ENCODE measurements at places on chromosomes 12 and 14.

DNA sequence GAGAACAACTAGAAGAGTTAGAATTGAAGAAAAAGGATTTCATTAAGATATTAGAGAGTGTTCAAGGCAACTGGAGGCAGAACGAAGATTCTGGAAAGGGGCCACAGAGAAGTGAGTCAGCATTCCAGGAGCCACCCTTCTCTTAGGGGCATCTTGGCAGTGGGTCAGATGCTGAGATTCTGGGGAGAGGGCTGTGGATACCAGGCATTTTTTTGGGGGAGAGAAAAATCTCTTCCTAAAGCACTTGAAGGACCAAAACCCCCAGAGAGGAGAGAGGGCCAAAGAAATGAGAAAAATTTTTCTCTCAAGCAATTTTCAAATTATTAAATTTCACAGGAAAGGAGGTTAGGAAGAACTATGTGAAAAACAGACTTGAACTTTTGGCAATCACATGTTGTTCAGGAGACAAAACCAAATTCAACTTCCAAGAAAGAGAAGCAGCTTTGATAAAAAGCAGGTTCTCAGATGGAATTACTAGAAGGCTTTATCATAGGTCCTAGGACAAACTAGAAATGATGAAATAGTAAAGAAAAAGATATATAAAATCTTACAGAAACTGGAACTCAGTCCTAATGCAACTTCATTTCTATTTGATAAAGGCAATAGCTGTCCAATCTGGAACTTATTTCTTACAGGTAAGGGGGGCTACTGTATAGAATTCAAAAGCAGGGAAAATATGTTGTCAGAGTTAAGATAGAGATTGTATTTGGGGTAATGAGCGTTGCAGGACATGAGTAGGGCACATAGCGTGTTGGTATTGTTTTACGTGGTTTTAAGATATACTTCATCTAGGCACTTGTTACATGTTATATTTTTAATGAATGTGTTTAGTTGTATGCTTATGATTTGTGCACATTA is 1.1 kb upstream of the CLEC2D start:
- no peak for DNase-seq

- DNase-seq, result no peak
These were observed 74.1 kb downstream of the MIA2 start for GRCh38 chr14:39307815-39308214.

DNA sequence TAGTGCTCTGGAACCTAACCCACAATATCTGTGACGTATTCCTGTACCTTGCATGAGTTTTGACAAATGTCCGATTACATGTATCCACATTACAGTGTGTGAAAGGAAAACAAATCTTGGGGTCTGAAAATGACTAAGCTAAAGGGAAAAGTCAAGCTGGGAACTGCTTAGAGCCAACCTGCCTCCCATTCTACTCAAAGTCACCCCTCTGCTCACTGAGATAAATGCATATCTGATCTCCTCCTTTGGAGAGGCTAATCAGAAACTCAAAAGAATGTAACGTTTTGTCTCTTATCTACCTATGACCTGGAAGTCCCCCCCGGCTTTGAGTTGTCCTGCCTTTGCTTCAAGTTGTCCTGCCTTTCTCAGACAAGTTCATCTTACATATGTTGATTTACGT is 34.0 kb upstream of the KIF21A start:
- no peak for DNase-seq

DNA sequence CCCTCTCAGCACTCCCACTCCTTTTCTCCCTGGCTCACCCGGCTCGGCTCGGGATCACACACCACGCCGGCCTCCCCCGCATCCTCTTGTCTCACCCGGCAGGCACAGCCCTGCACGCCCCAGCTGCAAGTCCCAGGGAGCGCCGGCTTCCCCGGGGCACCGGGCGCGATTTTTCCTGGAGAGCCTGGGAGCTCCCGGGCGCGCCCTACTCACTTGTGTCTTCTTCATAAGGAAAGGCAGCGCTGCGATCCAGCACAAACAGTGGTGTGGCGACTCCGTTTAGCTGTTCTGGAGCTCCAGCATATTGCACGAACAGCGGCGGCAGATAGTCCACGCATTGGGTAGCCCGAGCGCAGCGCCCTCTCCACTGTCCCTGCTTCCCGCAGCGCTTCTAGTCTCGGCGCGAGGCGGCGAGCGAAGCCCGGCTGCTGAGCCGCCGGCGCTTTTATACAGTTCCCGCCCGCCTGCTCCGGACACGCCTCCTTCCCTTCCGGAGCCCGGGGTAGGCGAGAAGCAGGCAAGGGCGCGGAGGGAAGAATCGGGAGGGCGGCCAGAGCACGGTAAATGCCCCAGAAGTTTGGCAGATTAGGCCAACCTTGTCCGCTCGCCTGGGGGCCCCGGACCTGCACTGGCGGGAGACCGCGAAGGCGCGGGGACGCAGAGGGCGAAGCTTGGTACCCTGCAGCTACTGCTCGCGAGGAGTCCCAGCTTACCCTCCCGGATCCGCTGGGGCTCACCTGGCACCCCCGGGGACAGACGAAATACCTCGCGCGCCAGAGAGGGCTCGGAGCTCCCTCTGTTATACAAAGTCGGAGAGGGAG is at the start of gene KITLG:
TSS of gene KITLG (minus strand) at position 421 of the 821 bp plus-strand sequence. CDS start at position 228, 193 bp downstream.
- peak; percentile 1 for DNase-seq

- DNase-seq, result no peak
These were observed 243.0 kb upstream of the PDE3A start for GRCh38 chr12:20125276-20125798.

DNA sequence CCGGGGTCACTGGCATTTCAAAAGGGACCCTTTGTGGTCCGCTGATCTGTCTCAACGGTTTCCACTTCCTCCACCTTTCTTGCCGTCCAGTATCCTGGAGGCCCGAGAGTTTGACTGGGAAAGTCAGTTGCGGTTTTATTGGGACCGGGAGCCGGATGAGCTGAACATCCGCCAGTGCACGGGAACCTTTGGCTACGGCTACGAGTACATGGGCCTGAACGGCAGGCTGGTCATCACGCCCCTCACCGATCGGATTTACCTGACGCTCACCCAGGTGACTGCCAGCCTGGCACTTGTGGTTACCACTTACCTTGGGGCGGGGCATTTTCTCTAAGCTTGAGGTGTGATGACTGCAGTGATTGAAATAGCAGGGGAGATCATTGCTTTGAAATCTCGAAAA is 83.8 kb downstream of the DNAH10 start:
- DNase-seq, result no peak

- DNase-seq, result no peak
These were observed 316.7 kb upstream of the KITLG start for GRCh38 chr12:88896958-88897357.

GRCh38 chr12:94689002-94689645 is 38.8 kb upstream of the TMCC3 start:
- DNase-seq, result no peak

- DNase-seq, result no peak
These were observed 416 bp downstream of the GALNT8 start for GRCh38 chr12:4720637-4720995.

DNA sequence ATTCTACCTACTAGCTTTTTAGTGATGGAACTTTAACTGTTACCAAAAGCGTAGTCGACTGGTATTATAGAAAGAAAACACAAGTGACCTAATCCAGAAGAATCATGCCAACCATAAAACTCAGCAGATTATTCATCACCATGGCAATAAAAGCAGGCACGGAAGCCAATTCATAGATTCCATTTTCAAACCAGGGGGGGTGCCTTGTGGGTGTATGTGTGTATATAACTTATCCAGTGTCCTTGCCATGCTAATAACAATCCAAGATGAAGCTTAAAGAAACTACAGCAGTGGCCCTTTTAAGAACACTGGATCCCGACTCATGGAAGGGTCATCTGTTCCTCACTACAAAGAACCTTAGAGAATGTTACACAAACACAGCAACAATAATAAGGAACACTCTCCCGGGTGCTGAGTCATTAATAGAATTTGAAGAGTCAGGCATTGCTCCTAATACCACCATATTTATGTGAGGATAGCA is 61.0 kb downstream of the EPS8 start:
- DNase-seq, result no peak

DNA sequence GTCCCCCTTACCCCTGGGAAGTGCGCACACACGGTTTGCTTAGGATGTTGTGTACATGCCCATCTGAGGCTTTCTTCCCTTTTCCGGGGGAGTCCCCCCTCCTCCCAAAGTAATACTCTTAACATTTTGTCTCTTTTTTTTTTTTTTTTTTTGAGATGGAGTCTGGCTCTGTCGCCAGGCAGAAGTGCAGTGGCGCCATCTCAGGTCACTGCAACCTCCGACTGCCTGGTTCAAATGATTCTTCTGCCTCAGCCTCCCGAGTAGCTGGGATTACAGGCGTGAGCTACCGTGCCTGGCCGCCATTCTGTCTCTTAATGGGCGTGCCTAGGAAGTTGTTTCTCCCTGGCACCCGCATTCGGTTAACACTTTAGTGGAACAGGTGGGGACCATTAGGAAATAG is 4.5 kb upstream of the GMFB start:
- no peak for DNase-seq

GRCh38 chr14:58702441-58703160 is 64.8 kb downstream of the DACT1 start:
- no peak for DNase-seq

- no peak for DNase-seq
These were observed 174.6 kb downstream of the STXBP6 start for GRCh38 chr14:24875203-24875838.

- no peak for DNase-seq
These were observed 22.3 kb upstream of the PLEKHH1 start for GRCh38 chr14:67510836-67511235.

- DNase-seq, result no peak
These were observed 91.6 kb downstream of the DHRS2 start for GRCh38 chr14:23727566-23728335.

- no peak for DNase-seq
These were observed 102.8 kb upstream of the COCH start for GRCh38 chr14:30771595-30771994.

- no peak for DNase-seq
These were observed 21.6 kb upstream of the CNOT2 start for GRCh38 chr12:70221626-70222025.

- peak; percentile 35 for DNase-seq
These were observed 17.7 kb downstream of the RIN3 start for GRCh38 chr14:92531106-92531873.

GRCh38 chr12:117069926-117070900 is 29.0 kb downstream of the TESC start:
- DNase-seq, result no peak

GRCh38 chr12:76024102-76024781 is 7.3 kb downstream of the PHLDA1 start:
- no peak for DNase-seq

DNA sequence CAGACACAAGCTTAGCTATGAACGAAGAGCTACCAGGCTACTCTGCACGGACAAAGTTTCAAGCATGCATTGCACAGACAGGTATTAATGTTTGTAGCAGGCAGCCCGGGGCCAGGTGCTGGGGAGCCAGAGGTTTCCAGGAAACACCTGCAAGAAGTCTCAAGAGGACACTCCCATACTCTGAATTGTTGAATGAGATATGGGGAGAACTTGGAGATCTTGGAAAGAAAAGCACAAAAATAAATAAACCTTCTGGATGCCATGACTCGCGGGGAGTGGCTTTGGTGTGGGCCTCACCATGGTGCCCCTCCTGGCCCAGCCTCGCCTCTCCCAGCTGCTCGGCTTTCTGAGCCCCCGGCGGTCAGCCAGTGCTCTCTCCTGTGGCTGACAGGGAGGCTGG is 186.8 kb downstream of the TTC7B start:
- no peak for DNase-seq

DNA sequence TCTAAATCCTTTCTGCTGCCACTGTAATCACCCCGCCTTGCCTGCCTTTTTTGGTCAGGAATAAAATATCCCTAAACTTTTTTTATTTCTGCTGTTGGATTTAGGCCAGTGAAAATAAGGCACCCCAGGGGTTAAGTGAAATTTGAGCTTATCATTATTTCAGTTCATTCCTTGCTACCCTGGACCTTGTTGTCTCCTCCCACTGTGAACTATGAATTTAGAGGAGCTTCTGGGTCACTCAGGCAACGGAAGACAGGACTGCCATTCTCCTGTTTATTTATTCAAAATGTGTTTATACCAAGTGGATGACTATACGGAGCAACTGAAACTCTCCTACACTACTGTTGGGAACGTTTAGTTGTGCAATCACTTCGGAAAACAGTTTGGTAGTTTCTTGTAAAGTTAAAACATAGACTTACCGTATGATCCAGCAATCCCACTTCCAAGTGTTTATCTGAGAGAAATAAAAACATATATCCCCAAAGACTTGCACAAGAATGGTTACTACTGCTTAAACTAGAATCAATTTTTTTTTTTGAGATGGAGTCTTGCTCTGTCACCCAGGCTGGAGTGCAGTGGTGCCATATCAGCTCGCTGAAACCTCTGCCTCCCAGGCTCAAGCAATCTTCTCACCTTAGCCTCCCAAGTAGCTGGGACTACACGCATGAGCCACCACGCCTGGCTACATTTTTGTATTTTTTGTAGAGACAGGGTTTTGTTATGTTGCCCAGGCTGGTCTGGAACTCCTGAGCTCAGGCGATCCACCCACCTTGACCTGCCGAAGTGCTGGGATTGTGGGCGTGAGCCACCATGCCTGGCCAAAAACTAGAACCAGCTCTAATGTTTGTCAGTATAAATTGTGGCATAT is 2.3 kb upstream of the TRAFD1 start:
- DNase-seq, result no peak

GRCh38 chr12:84689638-84690037 is 223.0 kb downstream of the SLC6A15 start:
- DNase-seq, result no peak

GRCh38 chr12:45234139-45234865 is 18.4 kb downstream of the ANO6 start:
- no peak for DNase-seq

GRCh38 chr12:116138781-116139180 is 138.7 kb downstream of the MED13L start:
- DNase-seq, result no peak

DNA sequence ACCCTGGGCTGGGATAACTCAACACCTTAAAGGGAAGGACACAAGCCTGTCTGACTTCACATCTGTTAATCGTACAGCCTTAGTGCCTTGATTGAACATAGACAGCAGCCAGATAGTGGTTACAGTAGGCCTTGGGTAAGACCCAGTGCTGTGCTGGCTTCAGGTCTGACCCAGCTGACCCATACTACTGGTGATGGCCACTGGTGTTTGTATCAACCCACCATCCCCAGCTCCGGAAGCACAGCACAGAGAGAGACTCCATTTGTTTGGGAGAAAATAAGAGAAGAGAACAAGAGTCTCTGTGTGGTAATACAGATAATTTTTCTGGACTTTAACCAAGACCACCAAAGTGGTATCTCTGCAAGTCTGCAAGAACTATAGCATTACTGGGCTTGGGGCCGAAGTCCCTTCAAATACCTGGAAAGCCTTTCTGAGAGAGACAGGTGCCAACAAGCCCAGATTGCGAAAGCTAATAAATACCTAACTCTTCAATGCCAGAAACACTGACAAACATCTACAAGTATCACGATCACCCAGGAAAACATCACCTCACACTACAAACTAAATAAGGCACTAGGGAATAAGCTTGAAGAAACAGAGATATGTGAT is 330.1 kb upstream of the GARIN2 start:
- DNase-seq, result no peak

DNA sequence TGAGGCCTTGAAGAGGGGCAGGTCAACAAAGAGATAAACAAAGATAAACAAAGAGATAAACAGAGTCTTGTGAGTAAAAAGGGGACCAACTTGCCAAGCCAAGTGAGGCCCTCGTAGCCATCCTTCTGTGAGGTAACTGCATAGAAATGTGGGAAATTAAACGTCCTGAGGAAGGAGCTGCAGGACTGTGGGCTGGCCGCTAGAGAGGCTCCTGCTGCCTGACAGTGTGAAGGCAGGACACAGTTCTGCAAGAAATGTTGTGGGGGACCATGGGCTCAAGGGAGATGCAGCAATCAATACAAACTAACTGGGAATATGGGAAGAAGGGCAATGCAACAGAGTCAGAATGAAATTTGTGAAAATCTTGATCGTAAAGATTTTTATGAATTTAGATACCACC is 91.9 kb downstream of the SLC8A3 start:
- no peak for DNase-seq

GRCh38 chr12:101302741-101303140 is 22.8 kb downstream of the UTP20 start:
- DNase-seq, result no peak
